ENCODE measurements at places on chromosomes 5 and 9.

DNA sequence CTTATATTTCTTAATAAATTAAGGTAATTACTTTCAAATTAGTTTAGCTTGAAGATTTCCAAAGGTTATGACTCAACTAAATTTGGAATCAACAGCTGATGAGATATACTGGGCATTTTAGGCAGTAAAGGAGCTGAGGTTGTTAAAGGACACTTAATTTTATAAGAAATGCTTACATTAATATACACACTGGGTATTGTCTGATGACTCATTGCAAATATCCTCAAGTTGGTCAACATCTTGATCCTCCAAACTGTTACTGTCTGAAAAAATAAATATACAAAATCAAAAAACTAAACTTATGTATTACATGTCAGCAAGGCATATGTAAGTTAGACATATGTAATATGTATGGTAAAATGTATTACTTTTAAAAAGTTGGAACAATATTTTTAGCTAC, 3.4 kb downstream of the GFM2 start:
- DNase-seq: no peak

DNA sequence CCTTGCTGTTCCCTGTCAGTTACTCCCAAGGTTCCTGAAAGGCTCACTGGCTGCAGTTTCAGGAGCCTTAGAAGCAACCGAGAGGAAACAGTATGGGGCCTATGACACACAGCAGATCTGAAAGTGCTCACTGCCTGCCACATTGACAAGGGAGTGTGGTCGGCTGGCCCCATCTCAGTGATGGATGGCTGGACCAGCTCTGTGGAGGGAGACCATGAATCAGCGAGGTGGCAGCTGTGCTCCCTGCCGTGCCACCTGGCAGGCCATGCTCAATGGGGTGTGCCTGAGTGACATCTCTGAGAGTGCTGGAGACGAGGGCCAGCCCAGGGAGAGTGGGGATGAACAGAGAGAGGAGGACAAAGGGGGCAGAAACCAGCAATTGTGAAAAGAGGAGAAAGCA, 49.1 kb downstream of the DOCK2 start:
- DNase-seq: no peak

GRCh38 chr5:141513627-141514329, 24.9 kb downstream of the PCDHGC5 start:
- peak; percentile 92 for DNase-seq

GRCh38 chr5:76425928-76426804, 23.1 kb downstream of the IQGAP2 start:
- no peak for DNase-seq

GRCh38 chr5:68268101-68268851, 52.7 kb downstream of the PIK3R1 start:
- DNase-seq: no peak

DNA sequence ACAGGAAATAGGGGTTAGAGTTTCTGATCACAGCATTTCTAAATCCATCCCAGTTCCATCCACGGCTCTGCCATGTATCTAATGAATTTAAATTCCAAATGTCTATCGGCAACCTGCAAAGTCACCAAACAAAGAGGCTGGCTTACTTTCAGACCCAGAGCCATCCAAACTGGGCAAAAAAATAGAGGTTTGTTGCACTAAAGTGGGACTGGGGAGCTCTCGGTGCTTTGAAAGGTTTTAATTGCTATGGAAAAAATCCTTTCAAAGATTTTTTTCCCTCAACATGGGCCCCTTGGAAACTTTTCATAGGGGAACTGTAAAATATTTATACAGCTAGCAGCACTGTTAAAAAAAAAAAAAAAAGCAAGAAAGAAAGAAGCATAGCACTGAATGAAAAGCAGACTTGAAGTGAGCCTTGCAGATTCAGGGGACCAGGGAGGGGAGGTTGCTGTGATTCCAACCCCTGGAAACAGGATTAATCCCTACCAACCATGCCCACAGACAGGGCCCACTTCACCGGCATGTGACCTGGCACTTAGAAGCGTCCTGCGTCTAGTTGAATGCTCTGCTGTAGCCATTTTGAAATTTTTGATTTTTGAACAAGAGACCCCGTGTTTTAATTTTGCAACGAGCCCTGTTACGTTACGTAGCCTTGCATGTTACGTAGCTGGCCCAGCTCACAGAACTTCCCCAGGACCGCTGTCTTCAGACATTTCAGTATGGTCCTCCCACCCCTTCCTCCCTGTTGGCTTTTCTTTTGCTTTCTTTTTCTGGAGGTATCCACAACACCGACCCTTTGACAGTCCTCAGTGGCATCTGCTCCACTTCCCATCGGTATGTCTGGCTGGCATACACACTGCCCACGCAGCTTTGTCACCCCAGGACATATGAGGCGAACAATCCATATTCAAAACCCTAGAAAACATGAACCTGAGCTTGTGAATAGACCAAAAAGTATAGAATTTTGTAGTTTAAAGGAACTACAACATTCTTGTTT, 105.3 kb upstream of the NFIB start:
- no peak for DNase-seq

DNA sequence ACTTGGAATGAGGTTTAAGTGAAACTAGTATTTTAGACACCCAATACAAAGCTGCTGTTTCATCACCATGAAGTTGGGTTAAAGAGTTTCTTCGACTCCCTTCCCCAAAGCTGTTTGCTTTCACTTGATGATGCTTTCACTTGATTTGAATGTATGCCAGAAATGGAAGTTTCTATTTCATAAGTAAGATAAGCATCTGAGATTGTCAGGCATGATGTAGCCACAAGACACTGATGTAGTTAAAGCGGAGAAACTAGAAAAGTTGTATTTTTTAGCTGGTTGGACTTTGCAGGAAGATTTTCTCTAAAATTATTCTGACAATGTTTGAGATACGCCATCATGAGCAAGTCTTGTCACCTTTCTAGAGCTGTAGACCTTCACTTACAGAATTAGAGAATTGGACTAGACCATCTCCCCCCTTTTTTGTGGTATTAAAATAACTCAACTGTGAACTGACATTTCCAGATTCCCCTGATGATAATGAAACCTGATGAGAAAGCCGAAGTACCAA, 20.0 kb downstream of the MOCS2 start:
- DNase-seq: no peak

DNA sequence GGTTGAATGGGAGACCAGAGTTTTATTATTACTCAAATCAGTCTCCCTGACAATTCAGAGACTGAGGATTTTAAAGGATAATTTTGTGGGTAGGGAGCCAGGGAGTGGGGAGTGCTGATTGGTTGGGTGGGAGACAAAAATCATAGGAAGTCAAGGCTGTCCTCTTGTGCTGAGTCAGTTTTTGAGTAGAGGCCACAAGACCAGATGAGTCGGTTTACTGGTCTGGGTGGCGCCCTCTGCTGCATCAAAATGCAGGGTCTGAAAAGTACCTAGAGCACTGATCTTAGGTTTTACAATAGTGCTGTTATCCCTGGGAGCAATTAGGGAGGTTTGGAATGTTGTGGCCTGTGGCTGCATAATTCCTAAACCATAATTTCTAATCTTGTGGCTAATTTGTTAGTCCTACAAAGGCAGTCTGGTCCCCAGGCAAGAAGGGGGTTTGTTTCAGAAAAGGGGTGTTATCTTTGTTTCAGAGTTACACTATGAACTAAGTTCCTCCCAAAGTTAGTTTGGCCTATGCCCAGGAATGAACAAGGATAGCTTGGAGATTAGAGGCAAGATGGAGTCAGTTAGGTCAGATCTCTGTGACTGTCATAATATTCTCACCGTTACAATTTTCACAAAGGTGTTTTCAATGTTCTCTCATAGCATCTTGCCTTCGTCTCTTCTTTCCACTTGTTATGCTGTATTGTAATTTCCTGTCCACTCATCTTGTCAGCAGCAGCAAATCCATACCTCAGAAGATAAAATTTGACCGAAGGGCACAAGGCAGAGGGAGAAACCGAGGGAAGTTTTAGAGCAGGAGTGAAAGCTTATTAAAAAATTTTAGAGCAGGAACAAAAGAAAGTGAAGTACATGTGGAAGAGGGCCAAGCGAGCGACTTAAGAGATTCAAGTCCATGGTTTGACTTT, 59.2 kb upstream of the CLINT1 start:
- DNase-seq: peak; percentile 81

DNA sequence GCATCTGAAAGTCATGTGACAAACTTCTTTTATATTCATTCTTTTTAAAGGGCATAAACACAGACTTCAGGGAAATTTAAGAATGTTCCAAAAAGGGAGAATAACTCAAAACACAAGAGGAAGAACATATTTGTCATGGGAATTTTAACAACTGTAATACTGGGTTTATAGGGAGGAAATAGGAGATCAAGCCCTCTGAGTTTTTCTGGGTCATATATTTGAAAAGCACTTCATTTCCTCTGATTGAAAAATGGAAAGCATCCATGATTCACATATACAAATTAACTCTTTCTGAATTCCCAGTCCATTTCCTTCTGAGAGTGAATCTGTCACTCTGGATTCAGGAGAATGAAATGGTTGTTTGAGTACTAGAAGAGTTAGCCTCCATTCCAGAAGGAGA, 26.8 kb downstream of the LURAP1L start:
- no peak for DNase-seq

GRCh38 chr5:100841358-100842076, 61.6 kb downstream of the ST8SIA4 start:
- peak; percentile 22 for DNase-seq

- DNase-seq: no peak
Observed at GRCh38 chr5:142171270-142171669, 62.7 kb downstream of the NDFIP1 start.

DNA sequence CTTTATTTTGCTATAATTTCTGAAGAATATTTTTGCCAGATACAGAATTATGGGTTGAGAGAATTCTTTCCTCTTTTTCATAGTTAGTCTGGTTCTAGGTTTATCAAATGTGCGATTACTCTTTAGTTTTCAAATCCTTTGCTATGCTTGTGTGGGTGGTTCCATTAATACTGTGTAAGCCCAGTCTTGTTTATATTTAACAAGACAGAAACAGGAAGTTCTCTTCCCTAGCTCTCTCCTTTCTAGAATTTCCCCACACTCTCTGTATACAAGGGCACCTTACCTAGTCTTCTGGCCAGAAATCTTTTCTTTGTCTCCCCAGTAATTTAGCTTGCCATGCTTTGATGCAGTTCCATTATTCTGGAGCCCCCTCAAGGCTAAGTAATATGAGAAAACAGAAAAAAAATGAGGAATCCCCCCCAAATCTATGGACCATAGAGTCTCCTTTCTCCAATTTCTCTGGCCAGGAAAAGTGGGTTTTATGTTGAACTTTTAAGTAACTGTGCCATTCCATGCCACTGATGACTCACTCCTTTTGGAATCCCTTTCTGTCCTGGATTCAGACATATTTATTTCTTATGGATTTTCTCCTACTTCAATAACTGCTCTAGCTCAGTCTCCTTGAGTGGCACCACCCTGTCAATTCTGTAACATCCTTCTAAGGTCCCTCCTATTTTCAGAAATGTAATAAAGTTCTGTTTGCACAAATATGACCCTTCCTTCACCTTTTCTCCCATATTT, 1714.1 kb downstream of the EFNA5 start:
- peak; percentile 31 for DNase-seq

DNA sequence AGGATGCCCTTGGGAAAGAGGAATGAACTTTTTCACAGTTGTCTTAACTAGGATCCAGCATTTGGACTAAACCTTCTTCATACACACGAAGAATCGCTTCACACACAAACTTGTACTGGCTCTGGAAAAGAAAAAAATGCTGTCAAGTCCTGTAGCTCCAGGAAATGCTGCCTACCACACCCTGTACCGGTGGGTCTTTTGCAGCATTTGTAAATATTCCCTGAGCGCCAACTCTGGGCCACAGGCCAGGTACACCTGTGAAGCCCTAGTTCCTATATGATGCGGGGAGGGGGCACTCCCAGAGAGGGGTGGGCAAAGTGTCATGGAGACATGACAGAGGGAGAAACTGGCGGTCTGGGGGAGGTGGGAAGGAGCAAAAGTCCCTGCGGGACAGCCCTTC, 58.7 kb upstream of the EPB41L4B start:
- DNase-seq: no peak

DNA sequence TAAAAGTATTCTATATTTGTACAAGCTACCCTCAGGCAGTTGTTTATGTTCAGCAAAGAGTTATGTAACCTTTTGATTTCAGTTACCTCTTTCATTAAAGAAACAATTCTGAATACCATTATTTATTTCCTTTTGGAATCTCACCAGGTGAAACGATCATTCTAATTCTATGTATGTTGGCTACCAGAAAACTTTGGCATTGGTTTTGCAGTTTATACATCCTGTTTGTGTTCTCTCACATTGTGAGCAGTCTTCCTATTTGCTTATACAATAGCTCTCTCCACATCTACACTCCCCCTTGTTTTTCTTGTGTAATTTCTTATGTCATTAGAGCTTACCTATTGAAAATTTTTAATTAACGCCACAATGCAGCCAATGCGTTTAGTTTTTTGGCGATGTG, 276.0 kb upstream of the MPDZ start:
- DNase-seq: peak; percentile 7

DNA sequence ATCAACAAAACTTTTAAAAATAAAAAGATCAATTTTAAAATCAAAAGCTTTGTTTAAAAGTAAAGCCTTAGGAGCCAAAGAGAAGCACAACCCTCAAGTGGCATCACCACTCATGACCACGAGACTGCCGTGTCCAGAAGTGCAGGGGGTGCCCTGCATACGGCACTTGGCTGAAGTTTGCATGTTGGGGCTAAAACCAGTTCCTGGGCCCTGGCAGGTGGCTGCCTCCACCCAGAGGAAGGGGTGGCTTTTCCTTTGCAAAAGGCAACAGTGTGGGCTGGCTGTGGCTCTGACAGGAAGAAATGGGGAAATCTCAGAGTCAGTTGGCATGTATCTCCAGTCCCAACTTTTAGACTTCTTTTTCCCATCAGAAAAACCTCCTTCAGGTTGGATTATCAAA, 15.3 kb downstream of the TRMO start:
- no peak for DNase-seq

- no peak for DNase-seq
Observed at GRCh38 chr5:10990634-10991033, 229.6 kb upstream of the DAP start.

DNA sequence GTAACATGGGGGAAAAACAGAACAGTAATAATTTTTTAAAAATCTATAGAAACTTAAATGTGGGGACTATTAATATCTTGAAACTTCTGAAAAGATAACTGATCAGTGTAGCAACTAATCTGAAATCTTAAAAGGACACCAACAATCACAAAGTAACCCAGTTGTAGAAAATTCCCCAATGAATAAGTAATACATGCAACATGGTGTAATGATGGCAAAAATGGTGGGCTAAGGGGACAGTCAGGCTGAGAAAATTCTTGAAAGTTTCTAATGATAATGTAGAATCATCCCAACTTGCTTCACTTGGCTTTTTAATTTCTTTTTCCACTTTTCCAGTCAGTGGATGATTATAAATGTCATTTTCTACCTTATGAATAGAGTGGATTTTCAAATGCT, 5.4 kb downstream of the NFIL3 start:
- DNase-seq: no peak

DNA sequence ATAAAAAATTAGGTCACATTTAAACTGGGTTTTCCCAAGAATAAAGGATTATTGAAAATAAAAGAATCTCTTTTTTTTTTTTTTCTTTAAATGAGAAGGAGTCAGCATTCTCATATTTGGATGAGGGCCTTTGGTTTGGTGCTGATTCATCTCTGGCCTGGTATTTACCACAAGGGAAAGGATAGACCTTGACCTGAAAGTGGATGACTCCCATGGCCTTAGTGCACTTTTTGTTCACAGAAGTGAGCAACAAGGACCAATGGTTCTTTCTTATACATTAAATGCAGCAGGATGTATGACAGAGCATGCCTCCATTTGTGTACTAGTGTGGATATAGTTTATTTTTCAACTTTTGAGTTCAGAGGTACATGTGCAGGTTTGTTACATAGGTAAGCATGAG, 6.9 kb downstream of the YTHDC2 start:
- DNase-seq: peak; percentile 28

- no peak for DNase-seq
Observed at GRCh38 chr5:158126442-158127405, 267.8 kb upstream of the CLINT1 start.

Measured in fibroblast of pulmonary artery (primary cell).